ENCODE measurements at places on chromosomes 11 and 22.
A peak's percentile ranks its signal among the peaks of the same experiment; 100 is the strongest.

- DNase-seq: no peak
Observed at GRCh38 chr11:108148556-108148955, 27.2 kb downstream of the ACAT1 start.

DNA sequence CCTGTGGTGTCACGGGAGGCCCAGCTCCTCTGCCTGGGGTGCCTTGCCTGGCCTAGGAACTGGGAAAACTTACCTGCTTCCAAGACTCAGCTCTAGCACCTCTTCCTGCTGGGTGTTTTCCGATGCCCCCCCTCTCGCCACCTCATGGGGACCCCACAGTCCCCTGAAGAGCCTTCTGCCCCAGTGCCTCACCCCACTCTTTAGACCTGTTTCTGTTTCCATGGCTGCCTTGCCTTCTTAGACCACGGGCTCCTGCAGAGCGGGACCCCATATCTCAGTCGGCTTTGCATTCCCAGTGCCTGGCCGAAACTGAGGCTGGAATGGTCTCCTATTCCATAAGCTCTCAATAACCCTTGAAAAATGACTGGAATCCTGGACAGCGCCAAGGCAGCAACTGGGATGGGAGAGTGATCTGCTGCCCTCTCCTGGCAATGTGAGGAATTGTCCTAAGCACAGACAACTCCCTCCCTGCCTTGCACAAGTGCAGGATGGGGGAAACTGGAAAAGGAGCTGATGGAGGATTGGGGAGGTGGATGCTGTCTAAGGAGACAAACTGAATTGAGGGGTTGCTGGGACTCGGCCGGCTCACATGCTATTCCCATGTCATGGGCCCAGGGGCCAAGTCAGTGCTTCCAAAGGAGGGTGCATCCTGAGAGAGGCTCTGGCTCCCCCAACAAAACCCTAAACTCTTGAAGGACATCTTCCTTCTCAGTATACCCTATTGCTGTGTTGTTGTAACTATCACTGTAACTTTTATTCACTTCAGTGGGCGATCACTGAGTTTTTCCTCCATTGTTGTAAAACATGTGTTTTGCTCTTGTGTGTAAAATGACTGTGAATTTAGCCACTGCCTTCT is 26.6 kb upstream of the IL17RA start:
- peak; percentile 71 for DNase-seq

- no peak for DNase-seq
Observed at GRCh38 chr11:123255909-123256308, 60.9 kb upstream of the CLMP start.

- peak; percentile 53 for DNase-seq
Observed at GRCh38 chr11:1084561-1085439, 10.1 kb downstream of the MUC2 start.

DNA sequence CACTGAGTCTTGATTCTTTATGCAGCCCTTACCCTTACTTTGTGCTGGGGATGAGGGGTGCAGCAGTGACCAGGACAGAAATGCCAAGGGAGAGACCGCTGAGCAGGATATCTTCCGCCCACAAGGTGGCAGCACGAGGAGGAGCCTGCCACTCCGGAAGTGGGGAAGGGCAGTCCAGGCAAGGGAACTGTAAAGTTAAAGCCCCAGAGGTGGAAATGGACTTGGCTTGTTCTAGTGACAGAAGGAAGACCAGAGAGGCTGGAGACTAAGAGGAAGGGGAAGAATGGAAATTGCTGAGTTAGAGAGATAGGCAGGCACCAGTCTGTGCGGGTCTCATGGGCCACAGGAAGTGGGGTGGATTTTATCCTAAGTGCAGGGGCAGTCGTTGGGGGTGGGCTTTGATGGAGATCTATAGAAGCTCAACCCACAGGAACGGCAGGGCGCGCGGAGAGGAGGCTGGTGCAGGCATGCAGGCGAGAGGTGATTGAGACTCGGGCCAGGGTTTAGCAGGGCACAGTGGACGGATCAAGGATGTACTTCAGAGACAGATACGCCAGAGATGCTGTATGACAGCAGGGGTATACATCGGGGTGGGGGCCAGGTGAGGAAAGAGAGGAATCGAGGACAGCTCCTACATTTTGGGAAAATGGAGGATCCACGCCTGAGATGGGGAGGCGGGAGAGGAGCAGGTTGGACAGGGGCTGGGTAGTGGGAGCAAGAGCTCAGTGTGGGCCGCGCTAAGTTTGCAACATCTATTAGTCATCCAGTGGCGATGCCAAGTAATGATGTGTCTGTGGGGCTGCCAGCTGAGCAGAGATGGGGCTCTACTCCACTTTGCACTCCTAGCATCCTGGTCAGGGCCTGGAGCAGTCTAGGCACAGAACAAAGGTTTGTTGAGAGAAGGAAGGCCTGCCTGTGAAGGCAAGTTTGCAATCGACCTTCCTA is 3.3 kb upstream of the GRK2 start:
- DNase-seq: peak; percentile 89

GRCh38 chr11:65473278-65473860 is 25.5 kb upstream of the MALAT1 start:
- no peak for DNase-seq

- DNase-seq: no peak
Observed at GRCh38 chr11:60164550-60165075, 18.3 kb downstream of the MS4A6A start.

DNA sequence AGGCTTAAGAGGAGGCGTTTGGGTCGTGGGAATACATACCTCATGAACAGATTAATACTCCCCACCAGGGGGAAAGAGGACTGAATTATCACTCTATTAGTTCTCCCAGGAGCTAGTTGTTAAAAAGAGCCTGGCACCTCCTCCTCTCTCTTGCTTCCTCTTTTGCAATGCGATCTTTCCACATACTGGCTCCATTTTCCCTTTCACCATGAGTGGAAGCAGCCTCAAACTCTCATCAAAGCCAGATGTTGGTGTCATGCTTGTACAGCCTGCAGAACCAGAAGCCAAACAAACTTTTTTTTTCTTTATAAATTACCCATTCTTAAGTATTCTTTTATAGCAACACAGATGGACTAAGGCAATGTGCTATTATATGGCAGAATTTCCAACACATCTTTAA is 258.5 kb downstream of the FAM76B start:
- no peak for DNase-seq

DNA sequence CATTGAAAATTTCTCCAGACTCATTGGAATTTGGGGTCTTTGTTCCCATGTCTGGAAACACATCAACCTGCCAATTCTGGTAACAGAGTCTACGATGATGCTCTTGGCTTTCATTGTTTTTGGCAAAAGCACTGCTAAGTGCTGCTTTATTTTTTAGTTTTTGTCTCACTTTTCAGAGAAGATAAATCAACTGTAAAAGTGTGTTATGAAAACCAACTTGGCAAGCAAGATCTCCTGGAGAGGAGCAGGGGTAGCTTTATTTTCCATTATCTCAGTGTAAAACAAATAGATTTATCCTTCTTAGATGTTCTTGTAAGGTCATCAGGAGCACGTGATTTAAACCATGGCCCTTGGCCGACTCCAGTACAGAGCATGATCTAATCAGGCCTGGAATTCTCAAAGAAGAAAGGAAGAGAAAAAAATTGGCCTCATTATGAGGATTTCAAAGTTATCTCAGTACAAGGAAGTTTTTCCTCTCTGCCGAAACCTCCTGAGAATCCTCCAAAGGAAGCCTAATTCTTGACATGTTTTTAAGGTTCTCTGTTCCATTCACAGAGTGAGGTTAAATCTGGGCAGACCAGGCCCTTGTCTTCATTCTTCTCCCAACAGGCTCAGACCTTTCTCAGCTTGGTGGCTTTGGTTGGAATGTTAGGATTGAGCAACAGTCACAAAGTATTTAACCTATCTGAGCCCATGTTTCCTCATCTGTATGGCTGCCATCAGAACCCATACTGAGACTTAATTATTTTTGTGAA is 16.4 kb upstream of the PAMR1 start:
- no peak for DNase-seq

GRCh38 chr22:44423556-44424358 is 74.3 kb downstream of the RTL6 start:
- no peak for DNase-seq

DNA sequence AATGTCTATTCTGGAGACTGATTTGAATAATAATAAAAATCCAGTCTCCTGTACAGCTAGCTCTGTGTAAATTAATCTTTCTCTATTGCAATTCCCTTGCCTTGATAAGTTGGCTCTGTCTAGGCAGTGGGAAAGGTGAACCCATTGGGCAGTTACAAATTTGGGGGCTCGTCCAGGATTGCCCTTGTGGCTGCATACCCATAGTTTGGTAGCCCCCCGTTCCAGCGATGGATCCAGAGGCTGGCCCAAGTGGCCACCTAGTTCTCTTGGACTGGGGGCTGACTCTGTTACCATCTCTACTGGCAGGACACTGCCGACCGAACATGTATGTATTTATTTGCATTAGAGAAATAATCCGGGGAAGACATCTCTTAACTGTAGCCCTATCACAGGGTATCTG is 326.2 kb upstream of the PDGFD start:
- no peak for DNase-seq

GRCh38 chr22:37379722-37380121 is 47.6 kb downstream of the ELFN2 start:
- no peak for DNase-seq

- DNase-seq: no peak
Observed at GRCh38 chr11:56103210-56103737, at the start of gene OR8H2. Gene OR8H2 (plus strand): TSS chr11:56103687. CDS start chr11:56105043, 1,356 bp downstream.

DNA sequence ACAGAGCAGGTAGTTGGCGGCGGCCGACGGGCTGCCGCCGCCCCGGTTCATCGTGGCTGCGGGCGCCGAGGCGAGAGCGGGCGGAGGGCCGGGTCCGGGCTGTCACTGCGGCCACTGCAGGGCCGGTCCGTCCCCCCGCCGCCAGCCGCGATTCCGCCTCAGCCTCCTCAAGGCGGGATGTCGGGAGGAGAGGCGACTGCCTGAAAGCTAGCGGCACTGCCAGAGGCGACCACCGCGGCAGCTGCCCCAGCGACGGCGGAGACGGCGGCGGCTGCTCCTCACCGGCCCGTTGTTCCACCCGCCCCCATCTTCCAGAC is 234 bp downstream of the SESN3 start:
- no peak for DNase-seq

DNA sequence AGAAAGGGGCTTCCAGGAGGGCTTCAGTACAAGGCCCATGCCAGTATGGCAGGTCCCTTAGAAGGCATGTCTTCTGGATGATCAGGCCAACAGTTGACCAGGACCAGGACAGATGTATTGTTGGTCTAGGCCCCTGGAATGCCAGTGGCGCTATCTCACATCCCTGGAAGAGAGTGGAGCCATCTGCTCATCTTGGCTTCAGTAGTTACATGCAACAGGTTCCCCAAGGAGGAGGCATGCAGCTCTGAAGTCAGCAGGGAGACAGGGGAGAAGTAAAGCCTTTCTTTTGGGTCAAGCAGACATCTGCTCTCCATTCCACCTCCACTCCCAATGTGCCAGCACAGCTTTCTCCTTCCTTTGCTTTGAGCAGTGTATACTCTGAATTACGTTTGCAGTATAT is 244.1 kb downstream of the KIRREL3 start:
- no peak for DNase-seq

DNA sequence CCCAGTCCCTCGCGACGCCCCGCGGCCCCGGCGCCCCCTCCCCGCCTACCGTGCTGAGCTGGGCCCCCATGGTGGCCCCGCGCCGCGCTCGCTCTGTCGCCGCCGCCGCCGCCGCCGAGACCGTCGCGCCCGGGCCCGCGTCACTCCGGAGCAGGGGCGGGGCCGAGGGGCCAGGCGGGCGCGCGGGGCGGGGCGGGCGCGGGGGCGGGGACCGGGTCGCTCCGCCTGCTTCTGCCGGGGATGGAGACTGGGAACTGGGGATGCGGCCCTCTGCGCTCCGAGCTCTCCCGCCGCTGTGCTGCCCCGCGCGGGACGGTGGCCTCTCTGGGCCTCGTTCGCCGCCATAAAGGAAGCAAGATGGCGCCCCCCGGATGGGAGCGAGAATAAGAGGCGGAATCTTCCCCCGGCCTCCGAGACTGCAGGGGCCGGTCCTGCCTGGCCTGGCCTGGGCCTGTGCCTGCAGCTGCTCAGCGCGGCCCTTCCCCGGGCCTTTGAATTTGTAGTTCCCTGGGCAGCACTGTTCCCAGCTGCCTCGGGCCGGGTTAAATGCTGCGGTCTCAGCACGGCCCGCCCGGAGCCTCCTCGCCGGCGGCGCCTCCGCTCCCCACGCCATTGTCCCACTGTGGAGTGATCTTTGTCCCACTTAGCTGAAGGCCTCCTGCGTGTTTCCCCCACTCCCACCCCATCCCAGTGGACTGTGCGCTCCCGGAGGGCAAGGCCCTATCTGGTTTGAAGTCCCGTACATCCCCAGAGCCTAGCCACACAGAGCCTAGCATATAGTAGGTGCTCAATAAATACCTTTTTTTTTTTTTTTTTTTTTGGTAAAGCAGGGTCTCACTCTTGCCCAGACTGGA is at the start of gene CYB5R3:
TSS of gene CYB5R3 (minus strand) at position 147 of the 854 bp plus-strand sequence. CDS start at position 70, 77 bp downstream.
- DNase-seq: peak; percentile 89

GRCh38 chr22:37133304-37134018 is 16.3 kb downstream of the IL2RB start:
- DNase-seq: no peak

GRCh38 chr11:118911113-118911879 is 14.4 kb downstream of the BCL9L start:
- no peak for DNase-seq

- DNase-seq: no peak
Observed at GRCh38 chr11:108237058-108237481, 14.2 kb downstream of the ATM start.

DNA sequence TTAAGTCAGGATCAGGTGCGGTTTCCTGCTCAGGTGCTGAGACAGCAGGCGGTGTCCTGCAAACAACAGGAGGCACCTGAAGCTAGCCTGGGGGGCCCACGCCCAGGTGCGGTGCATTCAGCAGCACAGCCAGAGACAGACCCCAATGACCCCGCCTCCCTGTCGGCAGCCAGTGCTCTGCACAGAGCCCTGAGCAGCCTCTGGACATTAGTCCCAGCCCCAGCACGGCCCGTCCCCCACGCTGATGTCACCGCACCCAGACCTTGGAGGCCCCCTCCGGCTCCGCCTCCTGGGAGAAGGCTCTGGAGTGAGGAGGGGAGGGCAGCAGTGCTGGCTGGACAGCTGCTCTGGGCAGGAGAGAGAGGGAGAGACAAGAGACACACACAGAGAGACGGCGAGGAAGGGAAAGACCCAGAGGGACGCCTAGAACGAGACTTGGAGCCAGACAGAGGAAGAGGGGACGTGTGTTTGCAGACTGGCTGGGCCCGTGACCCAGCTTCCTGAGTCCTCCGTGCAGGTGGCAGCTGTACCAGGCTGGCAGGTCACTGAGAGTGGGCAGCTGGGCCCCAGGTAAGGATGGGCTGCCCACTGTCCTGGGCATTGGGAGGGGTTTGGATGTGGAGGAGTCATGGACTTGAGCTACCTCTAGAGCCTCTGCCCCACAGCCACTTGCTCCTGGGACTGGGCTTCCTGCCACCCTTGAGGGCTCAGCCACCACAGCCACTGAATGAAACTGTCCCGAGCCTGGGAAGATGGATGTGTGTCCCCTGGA is at the start of gene MYO7A:
TSS of gene MYO7A (plus strand) at position 327 of the 772 bp plus-strand sequence. CDS start 2,389 bp downstream, outside the sequence.
- DNase-seq: no peak

GRCh38 chr22:27775087-27775698 is 26.4 kb downstream of the MN1 start:
- DNase-seq: no peak

- no peak for DNase-seq
Observed at GRCh38 chr11:66718320-66718971, 10.6 kb downstream of the SPTBN2 start.

- DNase-seq: no peak
Observed at GRCh38 chr11:64558869-64559268, 32.2 kb upstream of the SLC22A12 start.
